ENCODE measurements at places on chromosomes 2 and 18.

GRCh38 chr2:162261032-162261945 lies 18.0 kb upstream of the FAP start:
- peak; percentile 61 for DNase-seq

GRCh38 chr18:64037812-64038414 lies 68.0 kb downstream of the SERPINB8 start:
- DNase-seq, result peak; percentile 29

DNA sequence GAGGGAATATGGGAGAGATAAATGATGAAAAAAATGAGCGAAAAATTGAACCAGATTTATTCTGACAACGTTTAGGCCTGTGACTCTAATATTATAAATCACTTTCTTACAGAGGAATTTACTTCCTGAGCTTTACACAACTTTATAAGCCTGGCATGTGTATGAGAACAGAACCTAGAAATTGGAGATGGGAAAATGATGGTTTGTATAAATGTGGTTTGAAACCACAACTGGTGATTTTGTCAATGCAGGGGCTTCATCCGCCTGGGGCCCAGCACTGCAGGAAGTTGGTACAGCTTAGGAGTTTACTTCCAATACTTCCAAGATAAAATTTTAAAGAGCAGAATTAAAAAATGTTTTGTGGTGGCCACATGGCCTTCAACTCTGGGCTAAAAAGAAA lies 82.3 kb downstream of the VAPA start:
- no peak for DNase-seq

GRCh38 chr18:6254456-6254855 lies 160.3 kb downstream of the L3MBTL4 start:
- no peak for DNase-seq

DNA sequence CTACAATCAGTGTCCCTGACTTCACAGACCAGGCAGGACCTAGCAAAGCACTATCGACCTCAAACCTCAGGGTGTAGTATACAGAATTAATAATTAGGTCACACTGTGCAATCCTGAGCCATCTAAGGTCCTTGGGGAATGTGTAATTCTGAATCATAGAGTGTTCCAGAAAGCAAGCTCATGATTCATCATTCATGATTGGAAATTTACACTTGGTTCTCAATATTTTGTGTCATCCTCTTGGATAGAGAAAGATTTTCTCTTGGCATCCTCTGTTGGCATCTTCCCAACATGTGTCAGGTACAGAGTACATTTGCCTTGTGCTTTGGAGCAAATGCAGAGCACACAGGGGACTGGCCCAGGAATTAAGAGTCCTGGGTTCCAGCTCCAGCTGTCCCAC lies 245.0 kb upstream of the NT5C1B start:
- DNase-seq, result peak; percentile 66

DNA sequence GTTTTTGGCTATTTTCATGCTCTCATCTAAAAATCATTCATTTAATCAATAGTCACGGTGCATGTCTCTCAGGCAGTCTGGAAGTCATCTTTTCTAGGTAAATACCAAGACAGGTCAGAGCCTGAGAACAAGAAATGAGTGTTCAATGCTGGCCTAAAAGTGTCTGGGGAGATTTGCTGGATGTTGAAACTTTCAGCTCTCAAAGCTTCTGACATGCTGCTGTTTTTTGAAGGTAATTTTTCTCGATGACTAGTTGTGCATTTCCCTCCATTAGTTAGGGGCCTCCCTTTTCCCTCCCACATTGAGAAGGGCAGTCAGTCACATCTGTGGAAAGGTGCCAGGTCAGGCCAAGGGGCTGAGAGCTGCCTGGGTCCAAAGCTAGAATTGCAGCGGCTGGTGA lies 115.6 kb downstream of the LPIN1 start:
- no peak for DNase-seq

- DNase-seq, result no peak
Measured at GRCh38 chr2:161321944-161322648, 13.9 kb downstream of the PSMD14 start.

- peak; percentile 57 for DNase-seq
Measured at GRCh38 chr2:45585267-45585861, 25.7 kb downstream of the SRBD1 start.

DNA sequence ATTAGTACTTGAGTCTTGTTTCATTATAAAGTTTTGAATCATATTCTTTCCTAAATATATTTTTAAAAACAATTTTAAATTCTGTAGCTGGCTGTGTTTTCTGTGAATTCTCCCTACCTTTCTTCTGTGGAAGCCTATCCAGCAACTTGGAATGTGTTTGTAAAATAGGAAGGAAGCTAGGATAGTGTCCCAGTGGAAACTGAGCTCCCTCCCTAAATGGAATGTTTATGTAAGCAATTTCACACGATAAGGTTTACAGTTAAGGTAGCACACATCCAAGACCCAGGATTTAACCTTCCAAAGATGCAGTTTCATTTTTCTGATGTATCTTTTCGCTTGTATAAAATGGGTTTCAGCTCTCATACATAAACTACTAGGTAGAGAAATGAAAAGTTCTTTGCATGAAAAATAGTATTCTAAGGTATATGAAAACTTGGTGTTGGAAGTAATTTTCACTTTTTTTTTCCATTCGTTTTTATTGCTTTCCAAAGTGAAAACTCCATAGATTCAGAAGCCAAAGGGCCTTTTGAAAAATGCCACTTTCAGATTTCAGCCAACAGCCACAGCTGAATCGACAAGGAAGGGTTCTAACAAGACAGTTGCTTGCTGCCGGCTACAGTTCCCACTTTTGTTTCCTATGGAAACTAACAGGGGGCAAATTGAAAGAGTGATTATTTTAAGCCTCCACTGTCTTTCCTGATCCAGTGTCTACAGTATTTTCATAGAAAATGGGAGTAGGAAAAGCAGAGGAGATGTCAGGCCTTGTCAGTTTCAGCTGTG lies 405.1 kb upstream of the POU3F3 start:
- DNase-seq, result no peak

DNA sequence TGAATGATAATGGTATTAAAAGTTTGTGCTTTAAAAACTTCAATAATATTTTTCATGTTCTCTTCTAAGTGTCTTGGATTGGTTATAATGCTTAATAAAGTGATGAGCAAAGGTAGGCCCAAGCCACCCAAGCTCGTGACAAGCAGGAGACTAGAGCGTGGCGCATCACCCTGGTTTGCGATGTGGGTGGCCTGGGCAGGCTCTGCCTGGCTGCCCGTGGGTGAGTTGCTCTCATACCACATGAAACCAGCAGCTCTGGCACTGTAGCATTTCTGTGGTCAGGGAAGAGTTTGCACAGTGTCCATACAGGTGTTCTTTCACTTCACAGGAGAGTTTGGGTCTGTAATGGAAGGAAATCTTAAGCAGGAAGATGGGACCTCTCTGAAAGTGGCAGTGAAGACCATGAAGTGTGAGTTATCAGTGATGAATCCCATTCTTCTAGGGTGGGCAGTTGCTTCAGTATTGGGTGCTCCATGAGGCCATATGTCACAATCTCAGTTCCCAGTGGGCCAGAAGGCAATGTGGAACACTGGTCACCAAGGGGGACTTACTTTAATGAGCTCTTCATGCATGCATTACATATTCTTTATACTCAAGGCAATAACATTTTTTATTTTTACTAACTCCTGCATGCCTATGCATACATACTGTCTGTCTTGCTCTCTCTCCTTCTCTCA lies 51.4 kb upstream of the TMEM87B start:
- no peak for DNase-seq

DNA sequence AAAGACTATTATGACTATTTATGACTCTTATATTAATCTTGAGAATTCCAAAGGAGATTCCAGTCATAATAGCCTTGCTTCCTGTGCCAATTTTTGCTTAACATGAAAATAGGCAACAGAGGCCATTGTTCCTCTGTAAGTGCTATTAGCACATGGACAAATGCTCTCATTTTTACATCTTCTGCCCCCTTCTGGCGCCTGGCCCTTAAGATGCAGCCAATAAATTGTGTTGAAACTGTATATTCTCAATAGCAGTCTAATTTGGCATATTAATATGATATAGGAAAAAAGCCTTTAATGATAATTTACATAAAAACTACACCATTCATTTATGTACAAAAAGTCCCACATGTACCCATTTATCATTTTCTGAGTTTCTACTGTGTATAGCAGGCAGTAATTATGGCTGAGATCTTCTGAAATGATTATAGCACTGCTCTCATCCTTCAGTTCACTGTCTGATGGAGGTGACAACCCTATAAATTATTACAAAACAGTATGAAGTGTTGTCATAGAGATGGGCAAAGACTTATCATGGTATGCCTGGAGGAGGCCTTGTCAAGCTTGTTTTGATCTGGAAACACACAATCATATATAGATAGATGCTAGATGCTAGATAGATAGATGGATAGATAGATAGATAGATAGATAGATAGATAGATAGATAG lies 613.3 kb downstream of the TSN start:
- no peak for DNase-seq

- DNase-seq, result peak; percentile 25
Measured at GRCh38 chr18:21242780-21243401, 859 bp downstream of the GREB1L start.

DNA sequence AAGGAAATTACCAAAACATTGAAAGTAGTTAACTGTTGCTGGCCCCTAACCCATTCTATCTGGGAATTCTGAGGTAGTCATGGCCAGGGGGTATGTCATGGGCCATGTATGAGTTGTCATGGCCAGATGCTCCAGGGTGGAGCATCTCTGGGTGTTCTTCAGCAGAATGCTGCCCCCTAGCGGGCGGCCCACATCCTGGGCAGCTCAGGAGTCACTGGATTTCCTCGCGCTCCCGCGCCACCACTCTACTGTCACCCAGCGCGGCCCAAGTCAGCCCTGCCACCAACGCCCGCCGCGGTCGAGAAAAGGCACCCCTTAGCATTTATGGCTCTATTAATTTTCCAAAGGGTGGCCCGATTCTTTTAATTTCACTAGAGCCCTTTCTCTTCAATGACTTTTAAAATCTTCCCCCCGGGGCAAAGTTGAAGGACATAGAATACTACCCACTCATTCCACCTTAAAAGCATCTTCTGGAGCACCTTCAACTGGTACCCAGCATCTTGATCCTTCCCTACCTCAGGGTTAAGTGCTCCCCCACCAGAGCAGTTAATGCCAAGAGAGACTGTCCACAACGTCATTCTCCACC lies 41.6 kb downstream of the PKDCC start:
- peak; percentile 71 for DNase-seq

DNA sequence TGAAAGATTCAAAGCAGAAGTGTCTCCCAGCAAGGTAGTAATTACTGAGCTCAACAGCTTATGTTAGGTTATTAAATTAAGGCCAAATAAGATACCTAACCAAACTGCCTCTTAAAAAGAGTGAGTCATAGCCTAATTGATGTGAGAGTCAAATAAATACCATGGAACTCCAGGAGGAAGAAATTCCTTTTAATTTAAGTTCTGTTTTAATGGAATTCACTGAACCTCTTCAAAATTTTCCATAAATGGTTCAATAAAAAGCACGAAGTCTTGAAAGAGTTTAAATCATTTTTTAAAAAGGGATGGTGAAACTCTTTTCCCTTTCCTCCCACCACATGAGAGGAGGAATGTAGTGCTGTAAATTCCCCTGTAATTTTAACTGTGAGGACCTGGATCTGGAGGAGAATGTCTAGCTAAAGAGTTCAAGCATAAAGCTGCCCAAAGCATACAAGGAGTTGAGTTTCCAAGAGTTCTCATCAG lies 180.8 kb upstream of the MMADHC start:
- DNase-seq, result no peak

- DNase-seq, result no peak
Measured at GRCh38 chr2:101187131-101187530, 35.9 kb upstream of the TBC1D8 start.

- peak; percentile 32 for DNase-seq
Measured at GRCh38 chr2:204722691-204723090, 177.4 kb downstream of the PARD3B start.

- DNase-seq, result no peak
Measured at GRCh38 chr2:9473308-9473984, 905 bp upstream of the IAH1 start.
